Cerebellar nuclear complex (tissue), 1 donor: ENCODE measurements at places on chromosomes 6 and 20.

- no peak for DNase-seq
Measured at GRCh38 chr20:44959638-44960102, 527 bp downstream of the TOMM34 start.

DNA sequence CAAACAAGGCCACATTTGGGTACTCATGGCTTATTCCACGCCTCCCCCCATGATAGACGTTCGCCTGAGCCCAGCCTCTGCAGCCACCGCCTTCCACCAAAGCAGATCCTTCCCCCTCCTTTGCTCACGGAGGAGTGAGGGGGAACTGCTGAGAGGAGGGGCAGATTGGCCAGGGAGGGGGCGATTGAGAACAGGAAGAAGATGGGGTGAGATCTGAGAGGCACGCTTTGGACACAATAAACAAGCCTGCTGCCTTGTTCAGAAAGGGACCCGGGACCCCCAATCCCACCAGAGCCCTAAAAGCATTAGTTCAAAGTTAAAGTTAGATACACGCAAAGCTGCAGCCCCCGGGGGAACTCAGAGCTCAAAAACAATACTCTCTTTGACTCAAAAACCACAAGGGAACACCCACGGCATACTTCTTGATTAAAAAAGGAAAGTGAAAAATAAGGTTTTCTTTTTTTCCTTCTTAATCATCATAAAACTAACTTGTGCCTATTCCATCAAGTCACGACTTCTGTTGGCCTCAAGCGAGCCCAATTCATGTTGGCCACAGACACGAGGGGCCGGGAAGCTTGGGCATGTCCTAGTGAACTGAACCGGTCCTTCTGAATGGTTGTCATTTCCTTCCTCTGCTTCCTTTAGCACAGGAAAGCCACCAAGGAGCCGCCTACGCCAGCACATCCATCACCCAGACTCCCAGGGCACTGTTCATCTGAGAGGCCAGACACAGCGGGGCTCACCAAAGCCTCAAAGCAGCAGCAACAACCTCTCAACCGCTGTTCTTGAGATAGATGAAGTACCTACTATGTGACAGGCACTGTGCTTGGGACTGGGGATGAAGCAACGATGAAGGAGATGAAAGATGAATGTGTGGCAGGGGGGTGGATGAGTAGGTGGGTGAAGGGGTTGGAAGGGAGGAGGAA is 44.7 kb downstream of the NFATC2 start:
- no peak for DNase-seq

DNA sequence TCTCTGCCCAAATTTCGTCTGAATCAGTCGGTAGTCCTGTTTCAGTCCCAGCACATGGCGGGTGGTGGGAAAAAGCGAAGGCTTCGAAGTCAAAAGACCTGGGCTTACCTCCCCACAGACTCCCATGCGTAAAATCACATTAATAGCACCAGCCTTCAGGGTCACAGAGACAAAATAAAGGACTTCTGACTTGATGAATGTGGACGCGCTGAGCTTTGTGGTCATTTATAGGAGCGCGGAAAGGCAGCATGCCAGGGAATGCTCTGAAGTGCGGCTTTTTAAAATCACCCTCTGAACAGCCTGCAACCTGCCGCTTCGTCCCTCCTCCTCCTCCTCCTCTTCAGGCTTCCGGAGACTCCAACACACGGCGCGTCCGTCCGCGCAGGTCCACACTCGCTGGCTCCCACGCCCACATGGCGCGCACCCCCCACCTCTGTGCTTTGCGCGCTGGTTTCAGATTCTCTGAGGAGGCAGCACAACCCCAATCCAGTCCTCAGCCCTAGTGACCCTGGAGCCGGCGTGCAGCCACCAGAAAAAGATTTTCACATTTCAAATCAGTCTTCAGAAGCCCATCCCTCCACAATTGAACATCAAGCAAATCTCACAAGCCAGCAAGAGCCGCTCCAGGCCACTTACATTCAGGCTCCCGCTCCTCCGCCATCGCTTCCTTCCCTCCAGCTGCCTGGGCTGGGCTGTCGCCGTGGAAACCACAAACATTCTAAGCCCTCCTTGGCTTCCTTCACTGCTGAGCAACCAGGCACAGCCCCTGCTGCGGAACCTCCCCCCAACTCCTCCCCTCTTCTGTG is at the start of gene C6orf118:
Gene C6orf118 (minus strand): TSS at position 680 of the 806 bp plus-strand sequence. CDS start 19 bp downstream, at position 661.
- no peak for DNase-seq

GRCh38 chr20:46640044-46640443 is 11.2 kb downstream of the SLC13A3 start:
- DNase-seq: no peak

GRCh38 chr6:104862456-104862855 is 2.7 kb upstream of the HACE1 start:
- no peak for DNase-seq

- no peak for DNase-seq
Measured at GRCh38 chr20:44135417-44136204, 51.4 kb downstream of the JPH2 start.

- DNase-seq: no peak
Measured at GRCh38 chr6:107670792-107671199, 153.3 kb downstream of the SCML4 start.

GRCh38 chr6:157428427-157429202 is 47.6 kb downstream of the ZDHHC14 start:
- DNase-seq: no peak

- no peak for DNase-seq
Measured at GRCh38 chr6:2203264-2203663, 42.1 kb downstream of the GMDS start.

DNA sequence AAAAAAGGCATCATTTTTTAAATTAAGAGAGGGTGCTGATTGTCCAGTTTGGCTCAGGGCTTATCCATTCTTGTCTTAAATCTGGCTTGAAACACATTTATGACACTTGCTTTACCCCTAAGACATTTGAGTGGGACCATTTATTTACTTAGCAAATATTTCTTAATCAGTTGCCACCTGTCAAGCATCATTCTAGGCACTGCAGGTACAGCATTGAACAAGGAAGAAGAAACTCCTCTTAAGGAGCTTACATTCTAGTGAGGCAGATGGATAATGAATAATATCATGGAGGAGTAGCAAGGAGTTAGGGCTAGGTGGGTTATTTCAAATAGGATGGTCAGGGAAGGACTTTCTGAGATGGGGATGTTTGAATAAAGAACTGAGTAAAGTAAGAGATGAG is 189.8 kb downstream of the UTRN start:
- DNase-seq: no peak

DNA sequence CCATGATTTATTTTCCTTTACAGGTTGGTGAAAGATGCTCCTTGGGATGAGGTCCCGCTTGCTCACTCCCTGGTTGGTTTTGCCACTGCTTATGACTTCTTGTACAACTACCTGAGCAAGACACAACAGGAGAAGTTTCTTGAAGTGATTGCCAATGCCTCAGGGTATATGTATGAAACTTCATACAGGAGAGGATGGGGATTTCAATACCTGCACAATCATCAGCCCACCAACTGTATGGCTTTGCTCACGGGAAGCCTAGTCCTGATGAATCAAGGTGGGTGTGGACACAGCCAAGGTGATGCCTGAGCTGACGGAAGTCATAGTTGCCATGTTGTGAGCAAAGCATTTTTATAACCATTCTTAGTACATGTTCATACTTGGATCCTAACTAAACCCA is 34.6 kb upstream of the CALHM6 start:
- no peak for DNase-seq

DNA sequence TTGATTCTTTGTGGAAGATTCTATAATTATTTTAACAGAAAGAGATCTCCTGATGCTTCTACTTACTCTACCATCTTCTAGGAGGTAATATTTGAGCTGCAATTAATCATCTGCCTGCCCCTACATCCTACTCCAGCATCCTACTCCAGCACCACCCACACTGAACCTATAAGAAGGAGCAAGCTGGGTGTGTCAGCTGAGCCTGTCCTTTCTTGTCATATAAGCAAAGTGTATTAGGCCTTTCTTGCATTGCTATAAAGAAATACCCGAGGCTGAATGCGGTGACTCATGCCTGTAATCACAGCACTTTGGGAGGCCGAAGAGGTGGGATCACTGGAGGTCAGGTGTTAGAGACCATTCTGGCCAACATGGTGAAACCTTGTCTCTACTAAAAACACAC is 84.2 kb upstream of the ARG1 start:
- DNase-seq: no peak

GRCh38 chr6:43698584-43699349 is 11.2 kb upstream of the MRPS18A start:
- no peak for DNase-seq

DNA sequence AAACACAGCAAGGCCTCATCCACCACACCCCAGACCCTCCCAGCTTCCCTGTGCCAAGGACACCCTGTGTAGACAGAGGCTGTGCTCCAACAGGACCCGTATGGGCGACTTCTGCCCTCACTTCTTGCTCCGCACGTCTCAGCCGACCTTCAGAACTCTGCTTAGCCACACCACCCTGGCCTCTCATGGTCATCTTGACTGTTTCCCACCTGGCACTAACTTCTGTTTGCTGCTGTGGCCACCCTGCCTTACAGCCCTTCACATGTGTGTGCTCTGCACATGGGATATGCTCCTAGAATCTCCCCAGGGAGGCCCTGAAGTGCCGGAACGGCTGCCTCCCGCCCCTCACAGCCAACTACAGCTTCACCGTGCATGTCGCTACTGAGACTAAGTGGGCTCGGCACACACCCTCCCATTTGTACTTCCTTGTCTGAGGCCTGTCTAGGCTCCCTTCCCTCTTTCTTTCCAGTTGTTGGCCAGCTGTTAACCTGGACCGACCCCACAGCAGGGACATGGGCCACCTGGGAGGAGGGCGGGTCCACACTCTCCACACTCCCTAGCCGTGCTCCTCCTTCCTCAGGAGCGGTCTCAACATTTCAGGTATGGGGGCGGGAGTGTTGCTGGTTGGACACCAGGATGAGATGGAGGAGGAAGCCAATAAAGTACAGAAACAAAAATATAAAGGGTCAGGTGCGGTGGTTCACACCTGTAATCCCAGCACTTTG is 69.6 kb downstream of the PYGB start:
- no peak for DNase-seq

- no peak for DNase-seq
Measured at GRCh38 chr6:3330199-3330598, 71.5 kb downstream of the PSMG4 start.

- DNase-seq: no peak
Measured at GRCh38 chr20:57007171-57007540, 259.3 kb downstream of the BMP7 start.

DNA sequence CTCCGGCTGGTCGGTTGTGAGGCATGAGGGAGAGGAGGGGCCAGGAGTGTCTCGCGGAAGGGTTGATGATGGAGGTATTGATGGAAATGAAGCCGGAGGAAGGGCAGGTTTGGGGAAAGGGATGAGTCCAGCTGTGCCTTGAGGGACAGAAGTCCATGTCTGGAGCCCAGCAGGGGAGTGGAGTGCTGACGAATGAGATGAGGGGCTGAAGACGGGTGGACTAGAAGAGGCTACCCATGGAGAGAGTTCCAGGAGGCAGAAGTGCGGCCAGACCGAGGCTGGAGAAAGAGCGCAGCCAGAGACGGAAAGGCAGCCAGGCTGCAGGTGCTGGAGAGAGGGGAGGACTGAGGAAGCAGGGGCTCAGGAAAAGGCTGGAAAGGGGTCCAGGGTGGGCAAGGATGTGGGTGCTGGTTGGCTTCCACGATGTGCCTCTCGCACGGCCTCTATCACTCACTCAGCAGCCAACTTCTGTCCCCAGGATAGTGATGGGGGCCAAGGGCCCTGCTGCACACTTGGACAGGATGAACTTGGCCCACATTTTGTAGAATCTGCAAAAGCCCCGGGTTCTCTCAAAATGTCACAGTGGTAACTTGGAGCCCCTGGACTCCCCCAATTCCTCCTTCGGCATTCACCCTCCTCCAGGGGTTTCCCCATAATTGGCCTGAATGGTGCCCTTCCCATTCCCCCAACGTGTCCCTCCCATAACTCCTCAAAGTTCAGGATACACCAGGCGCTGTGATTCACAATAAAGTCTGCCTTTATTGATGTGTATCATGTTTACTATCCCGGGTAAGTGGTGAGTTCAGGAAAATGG is 627 bp upstream of the EIF6 start:
- DNase-seq: no peak

GRCh38 chr6:18126121-18126520 is 3.6 kb upstream of the NHLRC1 start:
- no peak for DNase-seq

- DNase-seq: no peak
Measured at GRCh38 chr20:21450572-21450971, 53.2 kb upstream of the NKX2-4 start.

DNA sequence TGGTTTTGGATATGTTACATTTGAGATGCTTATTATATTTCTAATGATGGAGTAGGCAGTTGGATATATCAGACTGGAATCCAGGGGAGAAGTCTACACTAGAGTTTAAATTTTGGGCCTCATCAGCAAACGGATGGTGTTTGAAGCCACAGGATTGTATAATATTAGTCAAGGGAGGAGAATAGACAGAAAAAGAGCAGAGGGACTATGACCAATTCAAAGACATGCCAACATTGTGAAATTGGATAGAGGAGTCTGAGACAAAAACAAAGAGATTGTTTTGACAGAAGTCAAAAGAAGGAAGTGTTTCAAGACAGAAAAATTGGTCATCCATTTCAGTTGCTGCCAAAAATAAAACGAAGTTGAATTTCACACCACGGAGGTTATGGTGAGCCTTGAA is 66.5 kb downstream of the NOX3 start:
- no peak for DNase-seq

GRCh38 chr6:11083491-11083890 is 10.1 kb upstream of the SMIM13 start:
- DNase-seq: no peak

GRCh38 chr6:155628306-155628705 is 172.7 kb upstream of the NOX3 start:
- DNase-seq: no peak

DNA sequence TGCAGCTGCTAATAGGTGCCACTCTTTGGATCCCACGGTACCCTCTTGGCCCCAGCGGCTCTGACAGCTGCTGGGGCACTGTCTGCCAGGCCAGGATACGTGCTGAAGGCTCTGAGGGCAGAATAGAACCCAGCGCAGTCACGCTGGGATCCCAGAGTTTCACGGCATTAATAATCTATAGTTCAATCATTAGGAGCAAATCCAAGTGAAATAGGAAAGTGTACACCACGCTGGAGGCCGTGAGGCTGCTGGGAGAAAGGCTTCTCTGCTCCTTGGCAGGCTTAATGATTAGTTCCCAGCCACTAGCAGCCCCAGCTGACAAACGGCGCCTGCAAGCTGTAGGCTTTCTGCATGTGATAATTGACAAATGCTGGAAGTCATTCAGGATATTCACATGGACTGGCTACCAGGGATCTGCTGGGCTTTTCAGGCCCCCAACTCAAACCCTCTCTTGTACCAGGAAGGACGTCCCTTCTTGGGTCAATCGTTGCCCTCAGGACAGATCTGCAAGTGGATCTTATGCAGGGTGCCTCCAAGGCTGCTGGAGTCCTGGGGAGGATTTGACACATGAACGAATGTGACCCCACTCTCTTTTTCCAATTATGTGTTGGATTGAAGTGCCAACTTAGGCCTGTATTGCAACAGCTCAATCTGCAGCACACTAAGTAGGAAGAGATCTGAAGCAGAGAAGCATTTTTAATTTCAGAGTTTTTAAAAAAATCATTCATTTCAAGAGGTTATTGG is 50.1 kb upstream of the INSM1 start:
- no peak for DNase-seq
